NCI-H226 (cell line): ENCODE measurements at places on chromosomes 3 and 15.

- DNase-seq: no peak
Measured at GRCh38 chr3:156259896-156260295, 139.5 kb downstream of the KCNAB1 start.

DNA sequence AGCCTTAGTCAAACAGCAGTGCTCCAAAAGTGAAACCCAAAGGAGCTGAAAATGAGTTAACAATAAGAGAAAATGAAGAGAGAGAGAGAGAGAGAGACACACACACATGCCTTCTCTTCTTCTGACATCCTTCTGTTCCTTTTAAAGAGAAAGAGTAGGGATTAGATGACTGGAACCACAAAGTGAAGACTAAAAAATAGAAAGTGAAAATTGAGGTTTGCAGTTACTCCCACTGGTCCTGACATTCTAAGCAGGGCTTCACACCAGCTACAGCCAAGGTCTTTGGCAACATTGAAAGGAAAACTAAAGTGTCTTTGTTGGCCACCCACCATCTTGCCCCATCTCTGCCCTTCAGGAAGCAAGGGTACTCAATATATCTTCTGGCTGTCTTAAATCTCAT is 59.2 kb downstream of the USP50 start:
- no peak for DNase-seq

DNA sequence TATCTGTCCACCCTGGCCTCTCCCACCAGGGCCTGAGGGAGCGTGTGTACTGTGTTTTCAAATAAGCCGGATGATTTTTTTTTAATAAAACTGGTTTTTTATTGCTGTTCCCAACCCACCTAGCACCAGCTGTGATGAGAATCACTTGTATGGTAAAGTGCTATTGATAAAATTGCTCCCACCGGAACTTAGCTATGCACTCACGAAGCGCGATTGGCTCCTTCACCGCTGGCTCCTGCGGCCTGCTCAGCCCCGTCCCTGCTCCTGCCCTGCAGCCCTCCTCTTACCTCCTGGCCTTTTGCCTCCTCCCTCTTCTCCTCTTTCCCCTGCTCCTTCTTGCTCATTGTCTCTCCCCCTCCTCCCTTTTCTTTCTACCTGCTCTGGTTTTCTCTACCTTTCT is 183.7 kb downstream of the TLE3 start:
- DNase-seq: no peak

- no peak for DNase-seq
Measured at GRCh38 chr3:133563816-133564215, 9.7 kb upstream of the CDV3 start.

DNA sequence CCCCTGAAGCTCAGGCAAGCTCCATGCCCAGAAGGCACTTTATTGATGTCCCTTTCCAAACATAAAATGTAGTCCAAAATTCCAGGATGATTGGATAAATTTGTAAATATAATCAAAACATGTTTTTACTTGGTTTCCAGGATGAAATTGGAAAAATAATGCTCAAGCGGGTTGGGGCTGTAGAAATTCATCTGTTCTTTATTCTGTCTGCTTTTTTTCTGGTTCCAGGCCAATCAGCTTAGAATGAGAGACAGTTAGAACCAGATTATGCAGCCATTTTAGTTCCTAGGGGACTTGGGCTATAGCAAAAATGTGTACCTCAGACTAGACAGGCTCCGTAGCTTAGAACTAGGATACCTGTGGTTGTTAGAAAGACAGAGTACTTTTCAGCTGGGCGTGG is 450.8 kb downstream of the MCTP2 start:
- no peak for DNase-seq

DNA sequence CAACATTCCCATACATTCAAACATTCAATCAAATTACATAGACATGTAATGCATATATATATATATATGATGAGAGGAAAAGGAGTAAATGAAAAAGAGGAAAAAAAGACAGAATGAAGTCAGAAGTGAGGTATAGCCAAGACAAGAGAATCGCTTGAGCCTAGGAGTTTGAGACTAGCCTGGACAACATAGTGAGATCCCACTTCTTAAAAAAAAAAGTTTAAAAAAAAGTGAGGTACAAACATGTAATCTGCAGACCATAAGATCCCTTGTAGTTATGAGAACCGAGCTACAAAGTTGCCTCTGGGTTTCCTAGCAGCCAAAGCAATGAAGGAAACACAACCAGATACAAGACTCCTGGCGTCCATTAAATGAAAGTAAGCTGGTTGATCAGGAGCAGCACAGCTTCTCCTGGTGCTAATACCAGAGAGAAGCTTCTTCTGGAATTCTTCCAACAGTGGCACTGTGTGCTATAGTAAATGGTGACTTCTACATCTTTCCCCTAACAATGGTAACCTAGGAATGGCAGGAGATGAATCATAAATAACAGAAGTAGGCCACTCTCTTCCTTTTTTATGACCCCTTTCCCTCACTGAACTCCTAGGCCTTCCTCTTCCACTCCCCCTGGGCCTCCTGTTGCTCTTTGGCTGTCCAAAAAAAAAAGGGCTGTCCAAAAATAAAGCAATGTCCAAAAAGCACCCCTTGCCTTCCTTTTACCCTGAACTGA is 3.5 kb downstream of the KCNMB3 start:
- DNase-seq: no peak

DNA sequence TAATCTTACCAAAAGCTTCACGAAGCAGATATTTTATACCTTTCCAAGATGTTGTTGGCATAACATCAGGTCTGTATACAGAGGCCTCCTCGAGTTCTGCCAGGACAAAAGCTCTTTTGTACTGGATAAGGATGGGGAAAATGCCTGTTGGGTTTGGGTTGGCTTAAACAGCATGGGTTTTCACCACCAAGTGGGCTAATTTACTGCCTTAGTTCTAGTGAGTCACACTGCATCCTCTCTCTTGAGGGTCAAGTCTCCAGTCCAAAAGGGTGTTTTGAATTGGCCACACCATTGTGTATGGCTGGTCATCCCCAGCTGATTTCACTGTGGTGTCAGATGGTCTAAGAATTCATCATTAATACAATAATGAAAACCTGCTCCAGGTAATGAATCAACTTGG is 26.1 kb upstream of the BHLHE40 start:
- no peak for DNase-seq

GRCh38 chr3:35648347-35648746 is 9.0 kb downstream of the ARPP21 start:
- no peak for DNase-seq

- DNase-seq: no peak
Measured at GRCh38 chr3:851098-851790, 241.6 kb upstream of the CNTN6 start.

DNA sequence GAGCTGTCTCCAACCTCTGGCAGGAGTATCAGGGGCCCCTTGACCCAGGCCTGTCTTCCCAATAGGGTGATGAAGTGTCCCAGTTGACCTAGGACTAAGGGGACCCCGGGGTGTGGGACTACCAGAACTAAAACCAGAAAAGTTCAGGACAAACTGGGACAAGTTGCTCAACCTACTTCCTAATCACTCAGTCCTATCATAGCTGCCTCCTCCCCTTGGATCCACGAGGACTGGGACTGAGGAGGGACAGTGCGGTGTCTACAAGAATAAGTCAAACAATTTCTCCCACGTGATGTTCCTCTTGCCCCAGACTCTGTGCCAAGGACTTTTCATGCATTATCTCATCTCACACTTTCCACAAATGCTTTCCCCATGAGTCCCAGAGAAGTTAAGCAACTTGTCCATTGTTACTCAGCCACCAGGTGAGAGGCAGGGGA is 49.4 kb upstream of the SLCO2A1 start:
- DNase-seq: no peak

- peak; percentile 26 for DNase-seq
Measured at GRCh38 chr3:107600780-107601179, 78.0 kb downstream of the BBX start.
